RWPE1 (cell line): ENCODE measurements at places on chromosomes 2 and 18.

- DNase-seq: no peak
Measured at GRCh38 chr2:99205491-99205890, 24.5 kb downstream of the MRPL30 start.

GRCh38 chr2:10760794-10761504 lies 39.5 kb downstream of the ATP6V1C2 start:
- no peak for DNase-seq

DNA sequence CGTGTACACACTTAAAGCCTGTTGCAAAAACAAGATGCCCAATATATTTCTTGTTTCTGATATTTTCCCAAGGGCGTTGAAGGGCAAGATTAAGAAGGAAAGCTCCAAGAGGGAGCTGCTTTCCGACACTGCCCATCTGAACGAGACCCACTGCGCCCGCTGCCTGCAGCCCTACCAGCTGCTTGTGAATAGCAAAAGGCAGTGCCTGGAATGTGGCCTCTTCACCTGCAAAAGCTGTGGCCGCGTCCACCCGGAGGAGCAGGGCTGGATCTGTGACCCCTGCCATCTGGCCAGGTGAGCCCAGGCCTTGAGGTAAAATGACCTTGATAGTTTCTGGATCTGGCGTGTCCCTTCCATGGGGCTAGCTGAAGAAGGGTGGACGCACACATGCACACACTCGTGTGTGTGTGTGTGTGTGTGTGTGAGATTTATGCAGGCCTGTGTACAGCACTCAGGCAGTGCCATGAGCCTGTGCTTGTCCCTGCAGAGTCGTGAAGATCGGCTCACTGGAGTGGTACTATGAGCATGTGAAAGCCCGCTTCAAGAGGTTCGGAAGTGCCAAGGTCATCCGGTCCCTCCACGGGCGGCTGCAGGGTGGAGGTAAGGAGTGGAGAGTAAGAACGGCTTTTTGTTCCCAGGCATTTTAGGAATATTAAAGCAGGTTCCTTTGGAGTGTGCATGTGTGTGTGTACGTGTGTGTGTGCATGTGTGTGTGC lies 23.6 kb downstream of the MLPH start:
- DNase-seq: no peak

DNA sequence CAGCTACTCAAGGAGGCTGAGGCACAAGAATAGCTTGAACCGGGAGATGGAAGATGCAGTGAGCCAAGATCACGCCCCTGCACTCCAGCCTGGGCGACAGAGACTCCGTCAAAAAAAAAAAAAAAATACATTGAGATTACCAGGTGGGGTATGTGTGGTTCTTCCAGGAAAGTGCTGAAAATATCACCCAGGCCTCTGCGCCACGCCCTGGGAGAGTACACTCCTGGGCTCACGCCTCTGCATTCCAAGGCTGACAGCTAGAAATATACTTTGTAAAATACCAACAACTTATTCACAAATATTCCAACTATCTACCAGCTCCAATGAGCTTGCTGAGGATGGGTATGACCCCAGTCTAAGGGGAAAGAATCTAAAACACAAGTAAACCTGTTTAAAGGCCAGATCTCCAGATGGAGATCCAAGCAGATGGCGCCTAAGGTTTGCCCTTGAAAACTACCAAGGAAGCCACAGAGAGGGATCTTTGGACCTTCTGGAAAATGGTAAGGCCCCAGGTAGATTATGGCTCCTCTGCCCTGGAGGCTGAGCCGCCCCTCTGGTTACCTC lies 21.6 kb upstream of the B3GNT7 start:
- no peak for DNase-seq

- peak; percentile 88 for DNase-seq
Measured at GRCh38 chr18:23529604-23530003, 26.3 kb downstream of the RMC1 start.

- peak; percentile 78 for DNase-seq
Measured at GRCh38 chr2:20584399-20585358, 66.2 kb downstream of the HS1BP3 start.

DNA sequence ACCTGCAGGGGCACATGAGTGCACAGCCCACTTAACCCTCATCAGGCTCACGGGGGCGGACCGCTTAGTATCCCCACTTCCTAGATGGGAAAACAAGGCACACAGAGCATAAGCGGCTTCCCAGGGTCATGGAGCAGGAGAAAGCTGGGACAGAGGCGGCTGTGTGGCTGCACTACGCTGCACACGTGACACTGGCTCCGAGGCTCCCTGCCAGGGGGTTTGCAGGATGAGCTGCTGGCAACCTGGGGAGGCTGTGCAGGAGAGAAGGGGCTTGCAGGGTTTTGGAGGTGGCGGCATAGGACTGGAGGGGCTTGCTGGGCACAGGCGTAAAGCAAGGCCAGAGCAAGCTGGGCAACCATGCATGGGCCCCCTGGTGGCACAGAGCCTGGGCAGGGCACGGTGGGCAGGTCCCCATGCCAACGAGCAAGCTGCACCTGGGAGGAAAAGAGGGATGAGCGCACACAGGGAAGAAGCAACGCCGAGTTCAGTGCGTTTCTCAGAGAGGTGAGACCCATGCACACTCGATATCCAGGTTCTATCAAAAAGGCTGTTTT lies 268.6 kb downstream of the HDAC4 start:
- DNase-seq: no peak

DNA sequence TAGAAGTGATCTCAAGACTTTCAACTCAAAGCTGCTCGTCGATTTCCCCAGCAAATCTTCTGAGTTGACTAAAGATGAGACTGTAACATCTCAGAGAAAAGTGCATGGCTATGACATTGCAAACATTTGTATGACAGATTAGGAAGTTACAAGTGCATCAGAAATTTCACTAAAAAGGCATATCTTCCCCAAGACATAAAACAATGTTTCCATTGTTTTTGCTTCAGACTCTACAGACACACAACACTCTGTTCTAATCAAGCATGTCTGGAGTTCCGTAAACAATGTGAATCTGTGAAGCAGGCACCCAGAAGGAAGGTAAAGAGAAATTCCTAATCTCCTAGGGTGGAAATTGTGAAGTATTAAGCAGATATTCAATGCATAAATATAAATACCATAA lies 144.6 kb upstream of the LYPD1 start:
- DNase-seq: no peak

DNA sequence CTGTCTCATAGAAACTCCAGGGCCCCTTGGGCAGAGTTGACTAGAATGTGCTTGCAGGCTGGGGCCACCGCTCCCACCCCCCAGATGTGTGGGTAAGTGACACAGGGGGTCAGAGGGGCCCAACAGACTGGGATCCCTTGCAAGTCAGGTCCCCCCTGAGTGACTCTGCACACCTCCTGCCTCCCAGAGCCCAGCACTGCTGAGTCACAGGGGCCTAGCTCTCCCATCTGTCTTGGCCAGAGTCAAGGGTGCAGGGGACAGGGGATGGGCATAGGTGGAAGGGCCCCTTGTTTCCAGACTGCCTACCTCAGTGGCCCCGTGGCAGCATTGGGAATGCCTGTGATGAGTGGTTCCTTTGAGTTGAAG lies 11.4 kb downstream of the SH2D6 start:
- no peak for DNase-seq

- DNase-seq: no peak
Measured at GRCh38 chr2:64017811-64018700, 1.2 kb downstream of the VPS54 start.

DNA sequence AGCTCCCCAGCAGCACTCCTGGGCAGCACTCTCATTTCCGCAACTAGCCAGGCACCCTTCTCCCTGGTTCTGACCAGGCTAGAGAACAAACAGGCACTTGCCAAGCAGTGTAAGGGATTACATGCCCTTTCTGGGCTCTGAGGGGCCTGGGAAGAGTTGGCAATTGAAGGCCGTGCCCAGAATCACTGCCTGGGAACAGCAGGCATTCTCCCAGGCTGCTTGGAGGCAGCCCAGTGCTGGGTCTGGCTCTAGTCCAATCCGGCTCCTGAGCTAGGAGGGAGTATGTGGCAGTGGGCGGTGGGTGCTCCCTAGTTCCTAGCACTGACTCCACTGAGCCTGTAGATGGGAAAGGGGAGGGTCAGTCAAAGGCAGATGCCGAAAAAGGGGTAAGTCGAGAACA lies 34.1 kb upstream of the SP3 start:
- no peak for DNase-seq

- peak; percentile 41 for DNase-seq
Measured at GRCh38 chr2:202718614-202719013, 83.8 kb downstream of the FAM117B start.

DNA sequence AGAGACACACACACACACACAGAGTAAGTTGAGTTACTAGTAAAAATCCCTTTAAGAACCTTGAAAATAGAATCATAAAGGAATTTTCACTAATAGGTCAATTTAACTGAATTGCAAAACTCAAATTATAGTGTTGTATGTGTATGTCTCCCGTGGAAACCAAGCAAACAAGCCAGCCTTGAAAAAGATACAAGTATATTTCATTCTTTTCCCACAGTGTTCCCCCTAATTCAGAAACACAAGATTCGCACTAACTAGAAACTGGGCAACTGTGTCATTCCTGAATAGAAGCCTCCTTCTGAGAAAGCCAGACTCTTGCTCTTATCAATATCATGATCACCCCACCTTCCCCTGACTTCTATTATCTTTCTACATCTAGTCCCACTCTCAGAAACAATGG lies 229.5 kb downstream of the PIEZO2 start:
- no peak for DNase-seq

- DNase-seq: peak; percentile 0
Measured at GRCh38 chr18:66324616-66325015, 279.3 kb downstream of the CDH19 start.

DNA sequence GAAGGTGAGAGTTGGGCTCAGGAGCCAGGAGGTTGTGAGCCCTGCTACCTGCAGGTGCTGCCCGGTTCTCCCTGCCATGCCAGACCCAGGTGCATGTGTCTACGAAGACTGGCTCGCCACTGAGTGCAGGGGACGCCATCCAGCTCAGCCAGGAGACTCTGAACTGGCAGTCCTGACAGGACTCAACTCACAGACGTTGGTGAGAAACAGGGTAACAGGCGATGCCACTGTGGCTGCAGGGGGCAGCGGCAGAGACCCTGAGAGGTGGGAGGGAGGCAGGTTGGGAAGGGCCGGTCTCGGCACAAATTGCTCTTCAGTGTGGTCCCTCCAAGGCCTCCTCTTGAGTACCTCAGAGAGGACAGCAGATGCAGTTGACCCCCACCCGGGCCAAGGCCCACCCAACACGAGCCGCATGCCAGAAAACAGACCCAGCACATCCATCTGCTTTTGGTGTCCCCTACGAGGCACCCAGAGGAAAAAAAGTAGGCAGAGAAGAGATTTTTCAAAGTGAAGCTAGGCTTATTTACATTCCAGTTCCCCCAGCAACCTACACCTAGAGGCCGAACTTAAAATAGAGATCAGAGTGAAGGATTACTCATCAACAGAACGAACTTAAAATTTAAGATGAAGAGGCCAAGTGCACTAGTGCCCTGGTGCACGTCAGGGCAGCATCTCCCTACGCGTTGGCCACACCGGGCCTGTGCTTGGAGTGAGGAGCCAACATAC lies 184.8 kb downstream of the SEPTIN10 start:
- no peak for DNase-seq

DNA sequence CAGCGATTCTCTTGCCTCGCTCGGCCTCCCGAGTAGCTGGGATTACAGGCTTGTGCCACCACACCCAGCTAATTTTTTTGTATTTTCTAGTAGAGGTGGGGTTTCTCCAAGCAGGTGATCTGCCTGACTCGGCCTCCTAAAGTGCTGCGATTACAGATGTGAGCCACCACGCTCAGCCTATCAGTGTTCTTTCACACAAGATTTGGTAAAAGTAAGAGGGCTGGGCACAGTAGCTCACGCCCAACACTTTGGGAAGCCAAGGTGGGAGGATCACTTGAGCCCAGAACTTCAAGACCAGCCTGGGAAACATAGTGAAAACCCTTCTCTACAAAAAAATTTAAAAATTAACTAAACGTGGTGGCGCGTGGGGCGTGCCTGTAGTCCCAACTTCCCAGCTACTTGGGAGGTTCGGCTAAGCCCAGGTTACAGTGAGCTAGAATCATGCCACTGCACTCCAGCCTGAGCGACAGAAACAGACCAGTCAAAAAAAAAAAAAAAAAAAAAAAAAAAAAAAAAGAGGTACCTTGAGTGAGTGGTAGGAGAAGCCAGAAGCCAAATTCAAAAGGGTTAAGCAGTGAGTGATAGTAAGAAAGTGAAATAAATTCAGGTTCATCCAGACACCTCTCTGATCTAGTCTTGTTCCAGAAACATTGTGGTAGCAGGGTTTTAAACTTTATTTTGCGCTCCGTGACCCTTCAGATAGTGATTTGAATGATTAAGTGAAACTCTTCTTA lies 981 bp downstream of the MRPL53 start:
- no peak for DNase-seq

DNA sequence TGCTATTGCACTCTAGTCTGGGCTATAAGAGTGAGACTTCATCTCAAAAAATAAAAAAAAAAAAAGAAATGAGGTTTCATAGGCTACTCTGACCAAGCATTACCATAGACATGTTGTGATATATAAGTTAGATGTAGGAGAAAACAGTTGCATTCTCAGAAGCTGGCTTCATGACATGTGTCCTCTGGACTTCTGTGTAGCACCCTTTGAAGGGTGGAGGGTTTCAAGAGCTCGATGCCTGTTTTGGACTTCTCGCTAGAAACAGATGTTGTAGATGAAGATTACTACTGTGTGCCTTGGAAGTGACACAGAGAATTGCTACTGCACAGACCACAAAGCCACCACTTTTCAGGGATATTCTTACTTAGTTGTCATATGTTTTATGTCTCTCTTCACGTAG lies 91.0 kb downstream of the TMEM247 start:
- no peak for DNase-seq

DNA sequence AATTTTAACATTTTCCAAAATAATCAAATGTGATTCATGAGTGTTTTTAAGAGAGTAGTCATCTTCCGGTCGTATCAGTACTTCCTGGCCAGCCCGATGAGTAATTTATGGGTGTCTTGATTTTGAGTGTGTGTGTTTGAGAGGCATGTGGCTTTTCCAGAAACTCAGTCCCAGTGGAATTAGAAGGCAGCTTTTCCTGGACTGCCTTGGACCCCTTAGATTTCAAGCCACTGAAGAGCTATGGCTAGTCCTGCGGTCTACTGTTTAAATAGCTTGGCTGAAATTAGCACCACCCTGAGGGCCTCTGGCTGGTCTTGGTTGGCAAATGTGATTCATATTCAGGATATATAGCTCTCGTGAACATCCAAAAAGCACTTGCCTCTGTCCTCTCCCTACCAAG lies 59.4 kb downstream of the HK2 start:
- peak; percentile 56 for DNase-seq

DNA sequence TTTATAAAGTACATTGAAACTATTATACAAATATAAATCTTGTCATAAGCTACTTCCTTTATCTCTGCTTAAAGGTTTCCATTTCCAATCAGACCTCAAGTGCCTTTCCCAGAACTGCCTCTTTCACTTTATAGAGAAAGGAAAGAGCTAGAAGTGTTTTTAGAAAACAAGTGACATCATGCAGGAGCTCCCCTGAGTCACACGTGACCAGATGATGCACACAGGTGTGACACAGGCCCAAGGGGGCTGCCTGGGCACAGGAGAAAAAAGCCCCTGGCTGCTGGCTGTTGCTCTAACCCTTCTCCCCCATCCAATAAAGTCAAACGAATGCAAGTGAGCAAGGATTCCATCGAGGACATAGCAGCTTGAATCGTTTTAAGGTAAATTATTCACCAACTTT lies 21.4 kb upstream of the SH3BP4 start:
- DNase-seq: no peak
